ENCODE measurements at places on chromosomes 1 and 21.

DNA sequence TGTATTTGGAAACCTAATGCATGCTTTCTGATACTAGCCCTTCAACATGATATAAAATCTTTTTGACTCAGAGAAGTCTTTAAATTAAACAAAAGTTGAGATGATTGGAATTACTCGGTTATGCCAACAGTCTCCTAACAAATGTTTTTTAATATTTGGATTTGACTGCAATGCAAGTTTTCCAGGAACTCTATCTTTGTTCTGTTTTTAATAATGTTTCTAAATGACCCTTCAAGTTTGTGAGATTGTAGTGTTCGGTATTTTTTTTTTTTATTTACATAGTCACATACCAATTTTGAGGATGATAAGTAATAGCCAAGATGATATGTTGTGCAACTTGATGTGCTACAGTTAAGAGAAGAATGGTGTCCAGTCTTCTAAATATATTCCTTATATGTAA is 258.0 kb downstream of the FMN2 start:
- DNase-seq: no peak

GRCh38 chr1:22957066-22957465 is 15.6 kb downstream of the LACTBL1 start:
- no peak for DNase-seq

DNA sequence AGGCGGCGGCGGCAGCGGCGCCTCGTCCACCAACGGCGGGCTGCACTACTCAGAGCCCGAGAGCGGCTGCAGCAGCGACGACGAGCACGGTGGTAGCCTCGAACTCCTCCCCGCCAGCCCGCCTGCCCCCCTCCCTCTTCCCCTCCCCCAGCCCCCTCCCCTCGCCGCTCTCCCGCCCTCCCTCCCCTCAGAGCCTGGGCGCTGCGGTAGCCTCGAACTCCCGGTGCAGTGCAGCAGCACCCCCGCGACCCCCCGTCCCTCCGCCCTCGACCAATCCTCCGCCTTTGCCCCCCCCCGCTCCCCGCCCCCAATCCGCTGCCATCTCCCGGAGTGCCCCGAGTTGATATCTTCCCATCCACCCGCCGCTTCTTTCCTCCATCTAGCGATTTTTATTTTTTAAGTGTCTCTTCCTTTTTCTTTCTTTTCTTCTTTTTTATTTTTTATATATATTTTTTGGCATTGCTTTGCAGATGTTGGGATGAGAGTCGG is 516 bp downstream of the RCOR3 start:
- DNase-seq: peak; percentile 86

DNA sequence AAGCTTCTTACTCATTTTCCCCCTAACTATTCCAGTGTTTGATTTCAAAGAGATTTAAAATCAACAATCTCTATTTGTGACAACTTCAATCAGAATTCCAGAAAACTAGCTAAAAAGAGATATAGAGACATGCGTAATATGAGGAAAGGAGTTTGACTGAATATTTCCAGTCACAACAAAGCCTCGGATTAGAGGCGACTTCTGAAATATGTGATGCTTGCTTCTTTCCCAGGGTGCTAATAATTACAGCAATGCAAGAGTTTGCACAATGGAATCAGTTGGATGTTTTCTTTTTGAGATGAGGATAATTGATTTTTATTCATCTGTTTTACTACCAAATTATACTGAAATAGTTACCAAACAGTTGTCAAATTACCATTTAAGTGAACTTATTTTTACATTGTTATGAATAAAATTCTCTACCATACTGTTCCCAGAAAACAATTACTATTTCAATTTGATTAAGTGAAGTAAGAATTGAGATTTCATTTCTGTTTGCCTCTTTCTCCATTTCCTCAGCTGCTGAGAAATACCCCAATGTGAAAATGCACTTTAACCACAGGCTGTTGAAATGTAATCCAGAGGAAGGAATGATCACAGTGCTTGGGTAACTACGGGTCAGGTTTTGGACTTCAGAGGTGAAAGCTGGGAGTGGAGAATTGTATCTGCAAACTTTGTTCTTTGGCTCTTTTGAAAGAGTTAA is 28.1 kb downstream of the KMO start:
- no peak for DNase-seq

DNA sequence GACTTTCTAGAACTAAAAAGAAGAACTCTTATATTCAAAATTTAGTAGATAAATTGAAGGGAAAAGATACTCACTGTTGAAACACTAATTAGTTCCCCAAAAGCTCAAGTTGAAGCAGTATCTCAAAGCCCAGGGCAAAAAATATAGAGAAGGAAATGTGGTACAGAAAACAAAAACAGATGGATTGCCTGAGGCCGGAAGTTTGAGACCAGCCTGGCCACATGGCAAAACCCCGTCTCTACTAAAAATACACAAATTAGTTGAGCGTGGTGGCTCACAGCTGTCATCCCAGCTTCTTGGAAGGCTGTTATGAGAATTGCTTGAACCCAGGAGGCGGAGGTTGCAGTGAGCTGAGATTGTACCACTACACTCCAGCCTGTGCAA is 36.0 kb downstream of the FAM177B start:
- peak; percentile 67 for DNase-seq

DNA sequence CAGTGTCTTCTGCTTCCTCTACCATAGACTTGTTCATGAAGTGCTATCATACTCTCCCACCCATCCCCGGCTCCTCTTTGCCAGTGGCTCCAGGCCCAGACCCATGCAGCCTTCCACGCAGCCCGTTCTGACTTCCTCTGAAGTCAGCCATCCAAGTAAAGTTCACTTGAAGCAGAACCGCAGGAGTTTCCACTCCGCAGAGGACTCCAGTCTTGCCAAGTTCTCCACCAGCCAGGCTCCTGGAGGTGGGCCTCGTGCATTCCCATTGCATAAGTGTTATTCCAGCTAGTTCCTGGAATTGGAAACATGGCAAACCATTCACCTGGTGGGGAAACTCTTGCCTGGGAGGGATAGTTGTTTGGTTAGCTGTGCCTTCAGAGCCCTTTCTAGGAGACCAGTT is 185.1 kb downstream of the PLPP3 start:
- peak; percentile 81 for DNase-seq

DNA sequence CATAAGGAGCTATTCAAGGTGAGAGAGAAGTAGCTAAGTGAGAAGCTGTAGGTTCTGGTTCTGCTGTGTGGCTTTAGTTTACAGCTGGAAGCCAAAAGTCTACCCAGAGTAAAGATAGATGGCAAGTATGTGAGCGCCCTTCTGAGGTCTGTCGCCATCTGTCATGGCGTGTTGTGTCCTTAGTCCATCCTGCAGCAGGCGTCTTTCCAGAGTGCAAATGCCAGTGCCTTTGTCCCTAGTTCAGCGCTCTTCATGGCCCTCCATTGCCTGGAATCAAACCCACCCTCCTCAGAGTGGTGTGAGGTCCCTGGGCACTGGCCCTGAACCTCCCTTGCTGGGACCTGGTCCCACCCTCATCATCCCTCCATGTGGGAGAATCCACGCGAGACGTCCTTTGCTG is 96.6 kb downstream of the ADARB1 start:
- no peak for DNase-seq

- peak; percentile 33 for DNase-seq
Measured at GRCh38 chr1:232675260-232675659, 45.3 kb upstream of the SIPA1L2 start.

- DNase-seq: peak; percentile 64
Measured at GRCh38 chr1:224615861-224616755, at the start of gene CNIH3. Gene CNIH3, plus strand, starts transcription at chr1:224616317. Its CDS starts 858 bp downstream, at chr1:224617175.

- no peak for DNase-seq
Measured at GRCh38 chr1:109485001-109485400, 1.3 kb downstream of the ATXN7L2 start.

DNA sequence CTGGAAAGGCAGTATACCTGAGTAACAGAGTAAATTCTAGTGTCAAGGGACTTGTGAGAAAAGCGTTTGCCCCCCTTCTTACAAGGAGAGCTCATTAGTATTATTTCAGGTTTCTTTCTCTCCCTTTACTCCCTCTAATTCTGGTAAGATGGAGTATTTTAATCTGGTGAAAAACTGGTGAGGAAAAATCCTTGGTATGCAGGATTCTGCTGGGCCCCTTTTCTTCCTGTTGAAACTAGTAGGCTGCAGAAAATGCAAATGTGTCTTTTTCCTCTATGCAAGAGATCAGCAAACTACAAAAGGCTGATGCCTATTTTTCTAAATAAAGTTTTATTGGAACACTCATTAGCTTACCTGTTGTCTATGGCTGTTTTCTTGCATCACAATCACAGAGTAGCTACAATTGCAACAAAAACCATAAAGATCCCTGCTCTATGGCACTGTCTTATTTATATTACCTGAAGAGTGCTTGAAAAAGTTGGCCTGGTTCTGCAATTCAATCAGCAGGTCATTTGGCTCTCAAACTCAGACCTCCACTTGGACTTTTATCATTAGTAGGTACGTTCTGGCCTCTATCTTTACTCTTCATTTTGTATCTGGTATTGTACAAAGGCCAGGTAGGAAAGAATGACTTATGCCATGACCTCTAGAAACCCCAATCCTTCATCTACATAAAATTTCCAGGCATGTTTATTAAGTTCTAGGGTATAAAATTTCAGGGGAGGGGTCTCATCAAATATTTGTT is 109.6 kb downstream of the AKT3 start:
- DNase-seq: no peak

- DNase-seq: no peak
Measured at GRCh38 chr1:207811920-207812720, 60.3 kb downstream of the CD46 start.

GRCh38 chr1:26239936-26240335 is 5.9 kb downstream of the CEP85 start:
- no peak for DNase-seq

GRCh38 chr1:156244126-156244525 is 2.1 kb downstream of the BGLAP start:
- no peak for DNase-seq

- no peak for DNase-seq
Measured at GRCh38 chr1:67789551-67789950, 43.7 kb downstream of the GNG12 start.

- DNase-seq: no peak
Measured at GRCh38 chr1:236090741-236091147, 25.9 kb upstream of the NID1 start.

- no peak for DNase-seq
Measured at GRCh38 chr1:173954179-173954578, 37.1 kb upstream of the SERPINC1 start.

- DNase-seq: no peak
Measured at GRCh38 chr1:104196136-104196535, 446.4 kb downstream of the AMY1C start.

- no peak for DNase-seq
Measured at GRCh38 chr1:168865850-168866620, 137.0 kb upstream of the DPT start.

DNA sequence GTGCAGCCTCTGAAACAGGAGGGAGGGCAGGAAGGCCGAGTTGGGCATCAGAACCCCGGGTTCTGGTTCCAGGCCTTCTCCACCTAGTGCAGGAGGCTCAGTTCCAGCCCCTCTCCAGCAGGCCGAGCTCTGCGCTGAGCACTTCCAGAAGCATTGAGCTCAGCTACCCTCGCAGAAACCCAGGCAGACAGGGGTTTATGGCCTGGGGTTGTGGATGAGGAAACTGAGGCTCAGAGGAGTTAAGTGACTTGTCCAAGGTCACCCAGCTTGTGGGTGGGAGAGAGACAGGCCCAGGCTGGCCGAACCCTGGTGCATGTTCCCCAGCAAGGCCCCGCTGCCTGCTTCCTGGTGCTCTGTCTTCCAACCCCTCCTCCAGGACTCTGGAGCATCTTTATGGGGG is 348.9 kb downstream of the PTPRU start:
- no peak for DNase-seq

GRCh38 chr1:90726425-90726985 is 9.4 kb upstream of the BARHL2 start:
- no peak for DNase-seq

- DNase-seq: no peak
Measured at GRCh38 chr1:202553560-202554038, 156.7 kb downstream of the SYT2 start.

GRCh38 chr1:178344513-178345091 is 152.2 kb downstream of the CLEC20A start:
- DNase-seq: no peak

GRCh38 chr1:212771341-212771740 is 20.2 kb downstream of the NSL1 start:
- DNase-seq: no peak

DNA sequence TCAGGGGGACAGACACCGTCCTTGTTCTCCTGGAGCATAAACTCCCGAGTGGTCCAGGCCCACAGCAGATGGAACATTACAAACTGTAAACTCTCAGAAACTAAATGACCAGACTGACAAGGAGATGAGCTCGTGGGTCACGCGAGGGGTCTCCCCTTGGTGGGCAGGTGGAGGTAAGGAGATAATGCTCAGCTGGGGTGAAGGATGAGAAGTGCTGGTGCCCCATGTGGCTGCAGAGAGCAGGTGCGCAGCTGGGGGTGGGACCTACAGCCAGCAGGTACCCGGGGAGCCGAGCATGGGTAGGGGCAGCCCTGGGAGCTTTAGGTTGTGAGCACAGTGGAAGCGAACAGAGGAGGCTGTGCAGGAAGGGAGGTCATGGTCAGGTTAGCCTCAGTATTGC is 40.1 kb downstream of the AJAP1 start:
- DNase-seq: no peak

GRCh38 chr1:19737104-19737825 is 62.5 kb downstream of the TMCO4 start:
- DNase-seq: no peak

GRCh38 chr1:58576325-58576726 is 726 bp downstream of the TACSTD2 start:
- no peak for DNase-seq

- DNase-seq: no peak
Measured at GRCh38 chr1:22711071-22711470, 432 bp downstream of the EPHB2 start.

DNA sequence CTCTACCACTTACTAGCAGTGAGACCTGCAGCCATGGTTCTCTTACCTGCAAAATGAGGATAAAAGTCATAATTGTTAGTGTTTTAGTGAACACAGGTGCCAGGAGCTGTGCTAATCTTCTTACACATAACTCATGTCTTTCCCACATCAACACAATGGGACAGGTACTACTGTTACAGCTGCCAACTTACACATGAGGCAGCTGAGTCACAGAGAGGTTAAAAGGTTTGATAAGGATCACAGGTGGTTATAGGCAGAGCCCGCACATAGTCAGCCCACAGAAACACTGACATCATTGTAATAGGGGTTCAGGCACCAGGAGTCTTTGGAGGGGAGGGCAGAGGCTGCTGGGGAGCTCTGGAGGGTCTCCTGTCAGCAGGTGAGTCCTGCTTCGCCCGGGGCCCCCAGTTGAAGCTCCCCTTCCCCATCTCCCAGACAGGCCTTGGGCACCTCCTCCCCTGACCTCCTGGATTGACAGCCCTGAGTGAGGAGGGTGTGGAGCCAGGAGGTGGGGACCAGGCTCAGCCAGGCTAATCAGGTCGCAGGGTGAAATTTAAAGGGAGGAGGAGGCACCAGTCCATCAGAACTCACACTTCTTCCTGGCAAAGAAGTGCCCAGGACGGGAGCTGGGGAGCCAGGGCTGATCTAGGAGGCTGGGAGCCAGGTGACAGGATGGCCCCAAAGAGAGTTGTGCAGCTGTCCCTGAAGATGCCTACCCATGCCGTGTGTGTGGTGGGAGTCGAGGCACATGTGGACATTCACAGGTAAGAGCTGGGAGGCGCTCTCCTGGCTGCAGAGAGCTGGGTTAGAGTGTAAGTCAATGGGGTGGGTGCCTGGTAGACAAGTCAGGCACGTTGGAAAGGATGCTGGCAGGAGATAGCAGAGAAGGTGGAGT is at the start of gene PADI1:
Gene PADI1 (plus strand): TSS at position 583 of the 895 bp plus-strand sequence. CDS start 90 bp downstream, at position 673.
- DNase-seq: no peak
